ENCODE measurements at places on chromosomes 1 and 21.

DNA sequence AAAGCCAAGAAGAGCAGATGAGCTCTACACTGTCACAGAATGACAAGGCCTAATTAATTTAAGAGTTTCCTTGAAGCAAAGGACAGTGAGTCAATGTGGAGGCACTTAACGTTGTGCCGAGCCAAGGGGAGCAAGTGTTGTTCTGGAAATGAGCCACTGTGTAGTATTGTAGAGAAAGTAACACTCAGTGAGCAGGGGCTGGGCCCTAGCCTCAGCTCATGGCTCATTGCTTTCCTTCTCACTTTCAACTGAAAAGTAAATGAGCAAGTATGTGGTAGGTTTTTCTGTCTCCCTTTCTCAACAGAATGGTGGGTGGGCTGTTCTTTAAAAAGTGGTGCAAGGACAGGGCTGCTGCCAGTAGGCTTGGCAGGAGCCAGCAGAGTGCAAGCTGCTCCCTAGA, 11.8 kb upstream of the KIAA0040 start:
- DNase-seq = no peak

DNA sequence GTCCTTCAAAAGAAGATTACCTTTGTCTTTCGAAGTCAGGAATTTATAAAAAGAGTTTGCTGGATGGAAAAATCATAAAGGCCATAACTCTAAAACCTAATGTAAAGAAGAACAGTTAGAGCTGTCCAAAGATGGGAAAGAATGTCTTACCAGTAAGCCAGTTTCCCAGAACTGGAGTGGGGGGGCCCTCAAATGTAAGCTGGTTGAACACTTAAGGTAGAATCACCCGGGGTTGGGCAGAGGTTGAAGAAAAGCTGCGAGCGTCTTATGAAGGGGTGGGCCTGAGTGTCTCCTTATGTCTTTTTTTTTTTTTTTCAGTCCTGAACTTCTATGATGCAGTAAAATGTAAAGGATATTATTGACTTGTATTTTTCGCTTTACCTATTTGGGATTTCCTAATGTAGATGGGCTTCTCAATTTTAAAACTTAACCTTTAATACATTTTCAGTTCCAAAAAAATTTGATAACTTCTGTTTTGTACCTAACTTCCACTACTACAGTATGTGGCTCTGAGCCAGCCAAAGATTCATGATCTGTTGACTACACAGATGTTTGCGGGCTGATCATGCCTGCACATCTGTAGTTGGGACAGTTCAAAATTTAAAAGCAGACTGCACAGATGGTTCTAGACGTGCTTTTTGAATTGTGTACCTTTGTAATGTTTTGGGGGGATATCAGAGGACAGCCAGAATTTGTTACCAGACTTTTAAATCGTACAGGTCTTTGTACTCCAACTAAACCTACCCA, 43.6 kb downstream of the NFYC start:
- no peak for DNase-seq

GRCh38 chr1:216015116-216015515, 408.1 kb downstream of the USH2A start:
- DNase-seq = no peak

DNA sequence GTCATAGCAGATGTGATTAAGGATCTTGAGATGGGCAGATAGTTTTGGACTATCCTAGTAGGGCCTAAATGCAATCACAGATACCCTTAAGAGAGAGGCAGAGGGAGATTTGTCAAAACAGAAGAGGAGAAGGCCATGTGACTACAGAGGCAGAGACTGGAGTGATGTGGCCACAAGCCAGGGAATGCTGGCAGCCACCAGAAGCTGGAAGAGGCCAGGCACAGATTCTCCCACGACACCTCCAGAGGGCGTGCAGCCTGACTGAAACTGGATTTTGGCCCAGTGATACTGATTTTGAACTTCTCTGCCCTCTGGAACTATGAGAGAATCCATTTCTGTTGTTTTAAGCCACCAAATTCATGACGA, 52.1 kb upstream of the EPS8L3 start:
- DNase-seq = no peak

DNA sequence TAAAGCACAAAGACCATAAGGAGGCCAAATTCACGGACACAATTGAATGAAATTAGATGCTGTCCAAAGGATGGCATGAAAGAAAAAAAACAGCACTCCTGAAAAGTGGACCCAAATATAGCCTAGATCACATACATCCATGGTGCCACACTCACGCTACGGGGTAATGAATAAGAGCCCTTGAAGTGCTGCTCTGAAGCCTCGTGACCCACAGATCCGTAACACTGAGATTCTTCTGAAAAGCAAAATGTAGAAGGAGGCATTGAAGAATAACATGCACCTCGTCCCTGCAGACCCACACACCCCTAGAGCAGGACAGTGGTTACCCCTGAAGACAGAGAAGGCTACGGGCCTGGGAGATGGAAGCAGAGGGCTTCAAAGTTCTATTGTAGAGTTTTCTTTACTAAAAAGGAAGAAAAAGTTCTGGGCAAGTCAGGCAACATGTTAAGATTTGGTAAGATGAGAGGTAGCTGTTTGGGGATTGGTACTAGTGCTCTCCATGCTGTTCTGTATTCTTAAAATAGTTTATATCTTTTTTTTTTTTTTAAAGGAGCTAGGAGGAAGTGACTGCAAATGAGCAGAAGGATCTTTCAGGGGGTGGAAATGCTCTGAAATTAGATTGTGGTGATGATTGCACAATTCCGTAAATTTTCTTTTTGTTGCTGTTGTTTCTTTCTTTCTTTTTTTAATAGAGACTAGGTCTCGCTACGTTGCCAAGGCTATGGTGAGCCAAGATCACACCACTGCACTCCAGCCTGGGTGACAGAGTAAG, 4.1 kb upstream of the ITGB2 start:
- peak; percentile 49 for DNase-seq

GRCh38 chr1:215612391-215612790, 45.3 kb downstream of the KCTD3 start:
- no peak for DNase-seq

GRCh38 chr1:207831517-207832327, 79.2 kb downstream of the CD34 start:
- DNase-seq = peak; percentile 66

Measured in mesenchymal stem cell (in vitro differentiated cells and primary cell).